ENCODE measurements at places on chromosomes 11 and 22.

GRCh38 chr11:79744941-79745340 is 304.1 kb upstream of the TENM4 start:
- DNase-seq, result no peak

DNA sequence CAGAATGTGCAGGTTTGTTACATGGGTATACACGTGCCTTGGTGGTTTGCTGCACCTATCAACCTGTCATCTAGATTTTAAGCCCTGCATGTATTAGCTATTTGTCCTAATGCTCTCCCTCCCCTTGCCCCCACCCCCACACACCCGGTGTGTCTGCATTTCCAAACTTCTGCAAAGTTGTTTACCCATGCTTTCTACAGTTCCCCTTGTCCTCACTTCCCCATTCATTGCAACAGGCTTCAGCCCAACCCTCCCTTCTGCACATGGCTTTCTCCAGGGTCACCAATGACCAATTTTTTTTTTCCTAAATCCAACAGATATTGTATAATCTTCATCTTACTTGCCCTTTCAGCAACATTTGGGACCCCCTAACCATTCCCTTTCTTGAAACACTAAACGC is 32.0 kb upstream of the NUP50 start:
- DNase-seq, result no peak

DNA sequence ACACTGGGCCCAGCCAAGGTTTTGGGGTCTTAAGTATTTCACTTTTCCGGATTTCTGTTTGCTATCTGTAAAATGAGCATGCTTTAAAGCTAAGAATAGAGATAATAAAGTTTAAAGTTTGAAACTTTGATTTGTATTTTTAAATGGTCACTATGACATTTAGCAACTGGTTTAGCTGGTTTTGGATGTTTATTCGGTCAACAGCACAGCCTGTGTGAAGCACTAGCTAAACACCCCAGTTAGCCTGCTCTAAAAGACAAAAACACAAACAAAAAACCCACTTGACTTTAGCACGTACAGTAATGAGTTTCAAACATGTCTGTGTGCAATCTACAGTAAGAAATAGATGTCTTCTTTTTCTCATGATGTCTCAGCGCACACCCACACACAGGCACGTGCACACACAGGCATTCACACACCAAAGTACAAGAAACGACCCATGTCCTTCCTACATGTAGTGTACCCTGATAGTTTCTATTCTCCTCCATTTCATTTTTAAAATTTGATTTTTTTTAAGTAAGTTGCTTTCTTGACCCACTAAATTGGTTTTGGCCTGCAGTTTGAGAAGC is 29.4 kb downstream of the SLC1A2 start:
- DNase-seq, result no peak

GRCh38 chr11:34155057-34155756 is 49.8 kb downstream of the NAT10 start:
- DNase-seq, result no peak

DNA sequence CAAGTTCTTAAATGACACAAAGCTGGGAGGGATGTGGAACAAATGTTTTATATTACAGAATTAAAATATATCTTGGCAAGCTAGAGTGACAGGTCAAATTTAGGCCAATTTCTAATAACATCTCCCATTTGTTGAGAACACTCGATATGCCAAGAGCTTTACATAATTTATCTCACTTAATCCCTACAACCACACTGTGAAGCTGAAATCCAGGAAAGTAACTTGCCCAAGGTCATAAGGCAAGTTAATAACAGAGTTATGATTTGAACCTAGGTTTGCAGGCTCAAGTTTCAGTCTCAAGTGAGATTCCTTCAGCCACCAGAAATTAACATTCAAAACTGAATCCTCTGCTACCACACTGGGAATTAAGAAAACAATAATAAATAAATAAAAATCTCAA is 38.3 kb downstream of the RAB30 start:
- DNase-seq, result no peak

DNA sequence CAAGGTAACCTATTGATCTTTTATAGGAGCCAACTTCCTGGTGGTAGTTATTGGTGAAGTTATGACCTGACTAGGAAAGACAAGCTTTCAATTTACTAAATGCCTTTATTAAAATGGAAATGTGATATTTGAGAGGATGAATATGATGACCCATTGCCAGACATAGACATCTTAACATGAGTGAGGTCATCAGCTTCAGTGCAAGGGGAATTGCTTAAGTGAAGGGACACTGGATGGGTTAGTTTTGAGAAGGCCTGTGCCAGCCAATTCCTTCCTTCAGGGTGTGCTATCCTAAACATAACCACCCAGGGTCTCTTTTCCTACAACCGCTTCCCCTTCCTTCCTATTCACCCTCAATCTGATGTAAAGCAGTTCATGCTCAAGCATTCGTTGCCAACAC is 21.5 kb downstream of the NAV2 start:
- no peak for DNase-seq

DNA sequence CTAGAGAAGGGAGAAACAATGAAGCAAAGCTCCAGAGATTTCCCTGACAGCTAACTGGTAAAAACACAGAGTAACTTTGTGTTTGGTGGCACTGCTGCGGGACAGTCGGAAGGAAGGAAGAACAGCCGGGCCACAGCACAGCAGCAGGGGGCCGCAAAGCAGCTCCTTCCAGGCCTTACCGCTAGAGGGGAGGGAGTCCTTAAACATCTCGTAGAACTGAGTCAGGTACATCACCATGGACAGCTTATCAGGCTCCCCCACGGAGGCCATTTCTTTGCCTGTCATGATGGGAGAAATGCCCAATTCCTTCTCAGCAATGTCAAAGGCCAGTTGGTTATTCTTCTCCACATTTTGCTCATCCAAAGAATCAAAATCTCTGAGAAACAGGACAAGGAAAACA is 114.6 kb upstream of the BID start:
- no peak for DNase-seq

DNA sequence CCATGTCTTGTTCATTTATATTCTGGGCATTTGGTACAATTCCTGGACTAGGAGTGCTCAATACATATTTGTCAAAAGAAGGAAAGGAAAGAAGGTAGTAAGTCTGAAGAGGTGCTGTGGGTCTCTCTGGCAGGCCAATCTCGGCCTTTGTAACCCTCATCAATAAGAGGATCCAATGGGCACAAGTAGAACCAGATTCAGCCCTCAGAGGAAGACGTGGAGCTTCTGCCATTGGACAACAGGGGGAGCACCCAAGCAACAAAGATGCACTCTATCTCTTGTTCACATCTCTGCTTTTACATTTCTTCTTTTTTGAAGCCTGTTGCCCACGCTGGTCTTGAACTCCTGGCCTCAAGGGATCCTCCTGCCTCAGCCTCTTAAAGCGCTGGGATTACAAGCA is 2.2 kb upstream of the VPS11 start:
- DNase-seq, result no peak

DNA sequence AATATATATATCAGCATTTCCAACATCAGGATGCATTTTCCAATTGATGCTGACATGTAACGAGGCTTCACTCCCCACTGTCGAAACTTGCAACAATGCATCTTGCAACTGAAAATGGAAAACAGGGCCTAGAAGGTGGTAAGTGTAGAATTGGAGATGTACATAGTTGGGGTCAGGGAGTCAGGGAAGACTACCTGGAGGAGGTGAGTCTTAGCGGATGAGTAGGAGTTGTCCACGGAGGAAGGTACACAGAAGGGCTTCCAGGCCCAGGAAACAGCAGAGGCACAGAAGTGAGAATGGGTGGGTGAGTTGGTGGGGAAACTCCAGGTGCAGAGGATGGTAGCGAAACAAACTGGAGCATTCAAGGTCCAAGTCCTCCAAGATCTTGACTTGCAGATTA is 2.0 kb upstream of the GRK2 start:
- no peak for DNase-seq

- DNase-seq, result no peak
These were observed 27.1 kb upstream of the NUP50 start for GRCh38 chr22:45136594-45136993.

GRCh38 chr22:40493441-40493840 is 123.0 kb downstream of the SGSM3 start:
- no peak for DNase-seq

DNA sequence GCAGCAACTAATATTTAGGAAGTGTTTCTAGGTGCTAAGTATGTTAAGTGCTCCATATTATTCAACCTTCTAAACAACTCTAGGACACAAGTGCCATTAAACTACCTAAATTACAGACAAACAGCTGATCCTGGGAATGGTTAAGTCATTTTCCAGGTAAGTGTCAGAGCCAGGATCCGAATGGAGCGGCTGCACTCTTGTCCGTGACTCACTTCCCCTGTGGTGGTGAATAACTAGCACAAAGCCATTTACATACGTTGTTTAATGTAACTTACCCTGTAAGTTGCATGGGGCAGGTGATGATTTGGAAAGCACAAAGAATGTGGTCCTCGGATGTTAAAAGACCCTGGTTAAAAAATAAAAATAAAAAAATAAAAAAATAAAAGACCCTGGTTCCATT is 8.8 kb upstream of the PRG2 start:
- no peak for DNase-seq

DNA sequence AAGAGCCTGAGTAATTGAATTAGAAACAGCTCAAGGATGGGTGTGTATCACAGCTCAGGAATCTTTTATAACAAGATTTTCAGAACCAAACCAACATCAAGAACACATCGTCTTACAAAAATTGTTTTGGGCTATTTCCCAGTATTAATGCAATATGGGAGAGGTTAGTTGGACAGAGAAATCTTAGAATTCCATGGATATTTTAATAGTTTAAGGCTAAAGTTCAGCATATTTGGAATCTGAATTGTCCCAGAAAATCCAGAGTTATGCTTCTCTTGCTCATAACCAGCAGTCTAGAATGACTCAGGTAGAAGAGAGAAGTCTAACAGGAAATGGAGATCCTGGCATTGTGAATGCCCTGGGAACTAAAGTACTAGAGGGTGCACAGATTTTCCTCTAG is 74.6 kb downstream of the ADM start:
- DNase-seq, result no peak

- no peak for DNase-seq
These were observed at the start of gene CFAP300 for GRCh38 chr11:102047305-102047924. CFAP300 (plus strand) TSS chr11:102047437; CDS start chr11:102047471, 34 bp downstream.

DNA sequence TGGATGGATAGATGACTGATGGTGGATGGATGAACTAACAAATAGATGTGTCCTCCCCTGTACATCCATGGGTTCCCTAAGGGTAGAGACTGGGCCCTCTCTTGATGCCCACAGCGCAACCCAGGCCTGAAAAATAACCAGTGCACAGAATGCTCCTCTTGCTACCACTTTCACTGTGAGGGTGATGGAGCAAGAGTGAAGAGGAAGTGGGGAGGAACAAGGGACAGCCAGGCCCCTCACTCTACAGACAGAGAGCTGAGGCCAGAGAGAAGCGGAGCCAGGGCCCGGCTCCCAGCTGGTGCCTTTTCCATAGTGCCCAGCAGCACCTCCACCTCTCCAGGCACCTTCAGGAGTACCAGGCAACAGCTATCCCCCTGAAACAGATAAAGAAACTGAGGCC is 67.7 kb downstream of the THAP12 start:
- no peak for DNase-seq

- DNase-seq, result no peak
These were observed 3.5 kb upstream of the ENDOD1 start for GRCh38 chr11:95086151-95086550.

- no peak for DNase-seq
These were observed 8.2 kb downstream of the VPS37C start for GRCh38 chr11:61152816-61153592.
